Smooth muscle cell of the brain vasculature (primary cell): ENCODE measurements at places on chromosomes 16 and 17.

GRCh38 chr17:78645421-78646295 lies 68.5 kb upstream of the DNAH17 start:
- no peak for DNase-seq

DNA sequence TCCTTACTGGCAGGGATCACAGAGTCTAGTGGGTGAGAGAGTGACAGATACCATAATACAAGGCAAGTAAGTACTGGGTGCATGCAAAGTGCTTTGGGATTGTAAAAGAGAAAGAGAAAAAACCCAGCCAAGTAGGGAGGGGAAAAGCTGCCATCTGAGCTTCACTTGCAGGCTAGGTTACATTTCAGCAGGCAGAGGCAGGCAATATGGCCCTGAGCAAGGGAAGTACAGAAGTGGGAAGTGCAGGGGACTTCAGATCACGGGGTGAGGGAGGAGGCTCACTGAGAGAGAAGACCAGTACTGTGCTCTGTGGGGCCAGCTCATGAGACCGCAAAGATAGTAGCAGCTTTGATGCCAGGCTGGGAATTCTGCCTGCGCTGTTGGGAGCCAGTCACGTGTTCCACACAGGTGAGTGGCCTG lies 230.6 kb downstream of the MSI2 start:
- DNase-seq: no peak

GRCh38 chr16:3643095-3643730 lies 11.3 kb upstream of the DNASE1 start:
- no peak for DNase-seq

DNA sequence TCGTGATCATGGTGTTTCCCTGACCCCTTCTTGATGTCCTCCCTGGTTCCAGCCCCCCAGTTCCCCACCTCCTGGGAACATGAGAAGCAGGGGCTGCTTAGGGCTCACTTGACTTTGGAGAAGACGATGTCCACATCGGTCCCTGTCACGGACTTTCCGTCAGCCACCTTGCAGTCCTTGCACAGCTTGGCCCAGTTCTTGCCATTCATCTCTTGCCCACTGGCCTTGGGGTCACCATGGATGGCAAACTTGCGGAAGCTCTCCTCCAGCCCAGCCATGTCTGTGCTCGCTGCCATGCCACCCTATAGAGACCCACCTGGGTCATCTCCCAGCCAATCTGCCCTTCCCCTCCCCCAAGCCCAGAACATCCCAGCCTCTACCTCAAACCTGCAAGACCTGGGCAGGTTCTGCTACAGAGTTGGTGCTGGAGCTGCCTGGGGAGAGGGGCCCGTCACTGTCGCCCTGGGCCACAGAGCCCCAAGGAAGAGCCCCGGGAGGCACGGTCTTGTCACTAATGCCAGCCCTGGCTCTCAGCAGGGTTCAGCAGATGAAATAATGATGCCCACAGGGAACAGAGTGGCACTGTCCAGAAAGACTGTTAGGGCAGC lies 2.4 kb downstream of the TPPP3 start:
- no peak for DNase-seq

- DNase-seq: no peak
Observed at GRCh38 chr17:82940226-82941020, 100.6 kb upstream of the ZNF750 start.

DNA sequence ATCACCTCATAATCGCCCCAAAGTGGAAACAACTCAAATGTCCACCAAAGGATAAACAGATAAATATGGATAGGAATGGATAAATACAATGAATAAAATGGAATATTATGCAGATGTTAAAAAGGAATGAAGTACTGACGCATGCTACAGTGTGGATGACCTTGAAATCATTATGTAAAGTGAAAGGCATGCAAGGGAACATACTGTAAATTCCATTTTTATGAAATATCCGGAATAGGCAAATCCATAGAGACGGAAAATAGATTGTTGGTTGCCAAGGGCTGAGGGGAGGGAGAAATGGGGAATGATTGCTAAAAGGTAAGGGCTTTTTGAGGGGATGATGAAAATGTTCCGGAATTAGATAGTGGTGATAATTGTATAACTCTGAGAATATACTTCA lies 36.0 kb downstream of the STAT5B start:
- no peak for DNase-seq

- no peak for DNase-seq
Observed at GRCh38 chr17:33745047-33745760, 452.1 kb upstream of the ASIC2 start.

GRCh38 chr16:8960788-8961109 lies 3.0 kb downstream of the USP7 start:
- no peak for DNase-seq

GRCh38 chr17:72661116-72661944 lies 431.2 kb downstream of the SLC39A11 start:
- no peak for DNase-seq

DNA sequence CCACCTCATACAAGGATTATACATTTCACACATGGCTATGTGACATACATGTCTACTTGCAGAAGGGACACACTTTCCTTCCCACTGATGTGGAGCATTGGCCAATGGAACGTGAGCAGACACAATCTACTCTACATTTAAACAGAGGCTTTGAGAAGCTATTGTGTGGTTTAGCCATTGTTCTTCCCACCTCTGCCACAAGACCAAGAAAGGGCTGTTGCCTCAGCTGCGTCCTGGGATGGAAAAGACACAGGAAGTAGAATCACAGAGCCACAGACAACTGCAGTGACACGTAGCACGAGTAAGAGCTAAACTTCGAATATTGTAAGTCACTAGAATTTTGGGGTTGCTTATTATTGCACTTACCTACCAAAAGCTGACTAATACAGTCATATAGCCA lies 33.3 kb downstream of the PRKCB start:
- no peak for DNase-seq

- no peak for DNase-seq
Observed at GRCh38 chr17:55236316-55236715, 28.4 kb upstream of the HLF start.

DNA sequence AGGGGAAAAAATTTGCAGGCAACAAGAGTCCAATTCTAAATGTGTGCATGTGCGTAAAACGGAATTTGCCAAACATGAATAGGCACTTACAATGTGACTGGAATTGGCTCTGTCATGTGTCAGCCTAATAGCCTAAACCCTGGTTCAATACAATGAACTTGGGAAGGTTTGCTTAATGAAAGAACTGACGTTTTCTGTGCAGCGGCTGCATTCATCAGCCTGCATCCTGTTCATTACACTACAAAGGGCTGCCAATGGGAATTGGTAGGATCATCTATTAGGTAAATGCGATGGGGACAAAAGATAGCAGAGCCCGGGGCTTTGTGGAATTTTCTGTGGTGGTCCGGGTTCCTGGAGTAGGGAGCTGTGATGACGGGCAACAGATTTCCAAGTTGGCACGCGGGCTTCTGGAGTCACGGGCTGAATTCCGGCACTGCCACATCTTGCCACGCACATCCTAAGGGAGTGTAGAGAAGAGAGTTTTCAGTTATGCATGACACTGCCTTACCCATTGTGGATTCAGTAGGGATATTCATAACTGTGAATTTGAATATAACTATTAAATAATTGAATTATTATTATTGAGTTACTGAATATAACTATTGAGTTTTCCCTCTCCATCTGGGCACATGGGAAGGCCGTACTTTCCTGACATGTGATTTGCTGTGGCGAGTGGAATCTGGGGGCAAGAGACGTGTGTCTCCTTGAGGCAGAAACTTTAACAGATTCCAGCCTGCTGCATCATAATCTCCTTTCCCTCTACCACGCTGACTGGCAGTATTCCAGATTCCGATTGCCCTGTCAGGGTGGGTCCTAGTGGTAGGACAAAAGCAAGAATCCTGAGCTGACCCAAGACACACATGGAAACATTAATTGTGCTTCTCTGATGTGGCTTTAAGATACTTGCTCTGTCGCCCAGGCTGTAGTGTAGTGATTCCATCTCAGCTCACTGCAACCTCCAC lies 565.6 kb downstream of the WWOX start:
- no peak for DNase-seq

- no peak for DNase-seq
Observed at GRCh38 chr17:2949469-2950044, 113.8 kb downstream of the OR1D5 start.

GRCh38 chr16:20901436-20902112 lies 1.0 kb downstream of the LYRM1 start:
- DNase-seq: no peak

GRCh38 chr17:41352597-41353366 lies 2.2 kb upstream of the KRT33A start:
- DNase-seq: no peak

DNA sequence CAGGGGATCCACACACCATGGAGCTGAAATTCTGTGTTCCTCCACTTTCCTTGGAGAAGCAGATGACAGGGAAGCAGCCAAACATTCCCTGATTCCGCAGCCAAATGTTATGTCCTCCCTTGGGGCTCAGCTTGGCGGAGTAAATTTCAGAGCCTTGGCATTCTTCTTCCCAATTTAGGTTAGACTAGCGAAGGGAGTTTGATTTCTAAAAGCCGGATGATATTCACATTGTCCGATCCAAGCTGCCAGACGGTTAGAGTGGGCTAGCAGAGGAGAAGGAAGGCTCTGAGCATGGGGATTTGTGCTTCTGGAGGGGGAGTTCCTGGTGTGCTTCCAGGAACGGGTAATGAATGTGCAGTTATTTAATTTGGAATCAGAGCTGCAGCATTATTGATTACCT lies 380.4 kb upstream of the EEF2KMT start:
- DNase-seq: no peak

DNA sequence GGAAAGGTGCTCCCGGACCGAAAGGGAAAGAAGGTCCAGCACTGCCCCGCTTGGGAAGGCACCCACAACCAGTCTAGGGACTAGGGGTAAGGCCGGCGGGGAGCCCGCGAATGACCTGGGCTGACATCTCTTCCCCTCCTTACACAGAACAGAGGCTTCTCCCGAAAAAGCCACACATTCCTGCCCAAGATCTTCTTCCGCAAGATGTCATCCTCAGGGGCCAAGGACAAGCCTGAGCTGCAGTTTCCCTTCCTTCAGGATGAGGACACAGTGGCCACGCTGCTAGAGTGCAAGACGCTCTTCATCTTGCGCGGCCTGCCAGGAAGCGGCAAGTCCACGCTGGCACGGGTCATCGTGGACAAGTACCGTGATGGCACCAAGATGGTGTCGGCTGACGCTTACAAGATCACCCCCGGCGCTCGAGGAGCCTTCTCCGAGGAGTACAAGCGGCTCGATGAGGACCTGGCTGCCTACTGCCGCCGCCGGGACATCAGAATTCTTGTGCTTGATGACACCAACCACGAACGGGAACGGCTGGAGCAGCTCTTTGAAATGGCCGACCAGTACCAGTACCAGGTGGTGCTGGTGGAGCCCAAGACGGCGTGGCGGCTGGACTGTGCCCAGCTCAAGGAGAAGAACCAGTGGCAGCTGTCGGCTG lies 1.5 kb downstream of the CNP start:
- DNase-seq: no peak

DNA sequence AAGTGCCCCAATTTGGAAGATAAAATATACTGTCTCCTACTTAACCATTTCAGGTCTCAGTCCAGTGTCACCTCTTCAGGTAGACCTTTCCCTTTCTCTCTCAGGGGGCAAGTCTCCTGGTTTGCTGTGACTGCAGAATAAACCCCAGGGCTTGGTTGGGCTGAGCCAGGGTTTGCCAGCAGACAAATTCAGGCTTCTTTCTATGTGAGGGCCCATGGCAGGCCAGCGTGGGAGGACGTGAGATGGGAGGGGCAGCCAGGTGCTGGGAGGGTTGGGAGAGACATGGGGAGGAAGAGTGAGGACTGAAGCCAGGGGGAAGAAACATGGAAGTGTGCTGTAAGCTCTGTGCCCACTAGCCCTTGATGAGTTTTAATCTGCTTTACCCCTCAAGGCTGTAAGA lies 163.2 kb downstream of the SPECC1 start:
- DNase-seq: no peak

DNA sequence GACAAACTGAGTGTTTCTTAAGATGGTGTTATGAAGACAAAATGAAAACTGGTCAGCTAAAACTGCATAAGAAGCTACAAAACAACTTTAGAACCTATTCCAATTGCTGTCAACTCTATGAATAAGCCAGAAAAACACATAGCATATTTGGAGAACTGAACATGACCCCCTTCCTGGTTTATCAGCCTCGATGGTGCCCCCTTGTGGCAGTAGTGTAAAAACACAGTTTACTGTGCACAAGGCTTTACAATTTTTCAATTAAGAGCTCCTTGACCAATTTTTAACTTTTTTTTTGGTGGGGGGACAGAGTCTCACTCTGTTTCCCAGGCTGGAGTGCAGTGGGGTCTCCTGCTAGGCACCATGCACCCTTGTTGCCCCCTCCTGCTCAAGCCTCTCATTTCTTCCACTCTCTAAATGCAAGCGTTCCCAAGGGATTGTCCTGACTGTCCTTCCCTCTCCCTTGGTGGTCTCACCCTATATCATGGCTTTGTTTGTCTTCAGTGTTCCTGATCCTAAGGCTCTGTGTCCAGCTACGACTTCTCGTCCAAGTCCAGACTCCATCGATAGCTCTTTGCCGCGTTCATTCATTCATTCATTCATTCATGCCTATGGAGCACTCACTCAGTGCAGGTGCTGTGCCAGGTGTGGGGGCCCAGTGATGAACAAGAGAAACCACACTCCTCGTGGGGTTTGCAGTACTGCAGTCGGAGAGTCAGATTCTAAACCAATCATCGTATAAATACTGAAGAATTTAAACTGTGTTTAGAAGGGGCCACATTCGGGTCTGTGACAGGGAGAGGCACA lies 7.5 kb downstream of the EIF1 start:
- peak; percentile 61 for DNase-seq

DNA sequence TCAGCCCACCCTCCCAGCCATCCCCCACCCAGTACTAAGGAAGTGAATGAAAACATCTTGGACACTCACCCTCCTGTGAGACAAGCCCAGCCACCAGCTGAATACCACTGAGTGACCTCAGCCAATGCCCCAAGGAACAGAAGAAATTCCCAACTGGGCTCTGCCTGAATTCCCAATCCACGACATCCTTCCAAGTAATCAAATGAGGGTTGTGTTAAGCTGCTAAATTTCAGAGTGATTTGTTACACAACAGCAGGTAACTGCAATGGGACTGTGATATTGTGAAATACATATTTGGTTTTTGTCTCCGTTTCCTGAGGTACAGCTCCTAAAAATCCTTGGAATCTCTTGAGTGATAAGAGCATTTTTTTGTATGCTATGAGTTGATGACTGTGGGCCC lies 578.7 kb upstream of the CDH11 start:
- DNase-seq: no peak

GRCh38 chr16:81852347-81852746 lies 73.3 kb downstream of the PLCG2 start:
- no peak for DNase-seq

GRCh38 chr17:71102777-71103176 lies 933.4 kb downstream of the KCNJ2 start:
- DNase-seq: no peak
